ENCODE measurements at places on chromosomes 2 and 18.
A peak's percentile ranks its signal among the peaks of the same experiment; 100 is the strongest.

GRCh38 chr18:24616653-24617052 lies 156.2 kb downstream of the HRH4 start:
- no peak for DNase-seq

- no peak for DNase-seq
These were observed 63.8 kb downstream of the NCK2 start for GRCh38 chr2:105808423-105809096.

DNA sequence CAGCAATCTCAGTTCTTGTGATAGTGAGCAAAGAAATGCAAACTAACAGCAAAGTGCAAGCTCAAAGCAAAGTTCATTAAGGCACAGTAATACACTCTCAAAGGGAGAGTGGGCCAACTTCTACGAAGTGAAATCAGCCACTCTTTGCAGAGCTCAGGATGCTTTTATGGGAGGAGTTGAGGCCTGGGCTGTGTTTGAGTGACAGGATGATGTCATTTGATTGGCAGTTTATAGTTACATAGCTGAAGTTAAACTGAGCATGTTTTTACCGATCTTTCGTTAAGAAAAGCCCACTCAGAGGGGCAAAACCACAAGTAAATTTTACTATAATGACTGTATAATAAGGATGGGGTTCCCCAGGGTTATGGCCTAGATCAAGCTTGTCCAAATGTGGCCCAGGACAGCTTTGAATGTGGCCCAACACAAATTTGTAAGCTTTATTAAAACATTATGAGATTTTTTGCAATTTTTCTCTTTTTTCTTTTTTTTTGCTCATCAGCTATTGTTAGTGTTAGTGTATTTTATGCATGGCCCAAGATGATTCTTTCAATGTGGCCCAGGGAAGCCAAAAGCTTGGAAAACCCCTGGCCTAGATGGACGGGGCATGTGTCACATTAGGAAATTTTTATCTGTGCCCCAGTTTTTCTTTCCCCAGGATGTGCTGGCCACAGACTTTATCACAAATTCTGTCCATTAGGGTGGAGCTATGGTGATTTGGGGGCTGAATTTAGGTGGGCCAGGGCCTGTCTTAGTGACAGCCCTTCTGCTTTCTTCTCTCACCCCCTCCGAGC lies 8.3 kb upstream of the DNAH7 start:
- no peak for DNase-seq

DNA sequence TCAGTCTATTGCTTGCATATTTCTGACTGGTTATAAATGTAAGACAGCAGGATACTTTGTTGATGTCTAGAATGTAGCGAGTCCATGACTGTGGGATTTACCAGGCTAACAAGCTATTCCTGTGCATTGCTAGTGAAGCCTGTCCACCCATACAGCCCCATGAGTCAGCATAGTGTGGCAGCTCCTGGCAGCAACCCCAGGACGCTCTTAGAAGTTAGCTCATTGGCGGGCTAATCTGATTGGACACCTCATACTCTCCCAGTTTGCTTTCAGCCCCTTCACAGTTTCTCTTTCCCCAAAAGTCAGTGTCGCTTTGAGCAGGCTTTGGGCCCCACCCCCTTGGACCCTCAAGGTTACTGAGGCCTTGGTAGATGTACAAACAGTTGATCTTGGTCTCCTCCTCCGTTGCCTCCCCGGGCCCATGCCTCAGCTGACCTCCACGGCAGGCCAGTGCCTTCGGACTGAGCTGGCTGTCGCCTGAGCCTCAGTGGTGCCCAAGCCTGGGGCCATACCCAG lies 48.0 kb downstream of the COA5 start:
- no peak for DNase-seq

GRCh38 chr2:48048476-48049171 lies 142.3 kb upstream of the FBXO11 start:
- DNase-seq: no peak

GRCh38 chr2:96819876-96820511 lies 3.9 kb downstream of the CNNM3 start:
- DNase-seq: no peak

DNA sequence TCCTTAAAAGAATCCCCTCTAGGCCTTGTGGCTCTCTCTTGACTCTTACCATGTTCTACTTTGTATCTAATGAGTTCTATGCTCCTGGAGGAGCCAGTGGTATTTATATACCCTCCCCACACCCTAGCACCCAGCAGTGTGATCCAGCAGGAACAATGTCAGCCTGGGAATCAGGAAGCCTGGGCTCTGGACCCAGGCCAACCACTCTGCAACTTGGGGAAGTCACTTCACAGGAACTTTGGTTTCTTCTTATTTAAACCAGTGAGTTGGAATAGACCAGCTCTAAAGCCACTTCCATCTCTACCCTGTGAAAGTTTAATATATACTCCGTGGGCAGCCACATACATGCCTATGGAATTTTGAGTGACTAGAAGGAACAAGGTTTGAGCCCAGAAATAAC lies 11.6 kb upstream of the SPTBN1 start:
- no peak for DNase-seq

- DNase-seq: no peak
These were observed 14.1 kb upstream of the TMEFF2 start for GRCh38 chr2:192208848-192209247.

GRCh38 chr2:172198908-172199307 lies 96.2 kb upstream of the DLX2 start:
- DNase-seq: no peak

DNA sequence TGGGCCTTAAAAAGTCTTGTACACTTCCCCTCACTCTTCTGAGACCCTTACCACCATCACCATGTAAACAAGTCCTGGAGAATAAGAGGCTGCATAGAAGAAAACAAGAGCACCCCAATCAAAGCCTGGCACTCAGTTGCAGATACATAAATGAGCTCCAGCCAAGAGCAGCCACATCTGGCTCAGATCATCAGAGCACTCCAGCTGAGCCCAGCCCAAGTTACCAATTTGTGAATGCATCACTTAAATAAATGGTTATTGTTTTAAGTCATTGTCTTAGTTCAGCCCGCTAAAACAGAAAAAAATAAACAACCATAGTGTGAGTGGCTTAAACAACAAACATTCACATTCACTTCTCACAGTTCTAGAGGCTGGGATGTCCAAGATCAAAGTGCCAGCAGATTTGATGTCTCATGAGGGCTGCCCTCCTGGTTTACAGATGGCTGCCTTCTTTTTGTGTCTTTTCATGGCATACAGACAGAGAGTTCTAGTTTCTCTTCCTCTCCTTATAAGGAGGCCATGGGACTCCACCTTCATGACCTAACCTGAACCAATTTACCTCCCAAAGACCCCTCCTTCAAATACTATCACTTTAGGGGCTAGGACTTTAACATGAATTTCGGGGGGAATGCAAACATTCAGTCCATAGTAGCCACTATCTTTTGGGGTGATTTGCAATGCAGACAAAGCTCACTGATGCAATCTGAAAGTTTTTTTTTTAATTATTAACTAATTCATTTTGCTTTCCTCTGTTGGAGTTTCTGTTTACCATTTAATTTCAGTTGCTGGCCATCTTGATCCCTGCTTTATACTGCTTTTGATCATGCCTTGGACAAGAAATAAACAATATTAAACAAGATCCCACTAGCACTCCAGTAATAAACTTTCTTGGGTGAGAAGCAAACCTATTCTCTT lies 187.5 kb upstream of the ACVR2A start:
- DNase-seq: no peak

DNA sequence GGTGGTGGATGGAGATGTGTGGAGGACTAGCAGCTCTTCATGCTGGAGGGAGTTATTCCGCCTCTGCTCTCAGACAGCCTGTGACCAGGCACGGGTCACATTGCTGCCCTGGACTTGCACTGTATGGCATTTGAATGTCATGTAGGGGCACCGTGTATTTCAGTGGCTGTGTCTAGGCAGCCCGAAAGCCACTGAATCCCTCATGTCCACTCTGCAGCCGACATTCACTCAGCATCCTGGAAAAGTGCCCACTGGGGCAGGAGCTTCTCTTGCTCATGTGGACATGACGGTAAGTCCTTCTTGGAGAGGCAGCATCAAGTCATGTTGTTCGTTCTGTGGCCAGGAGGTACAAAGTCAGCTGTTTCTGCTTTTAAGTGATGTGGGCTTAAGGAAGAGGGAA lies 127.9 kb downstream of the SH3RF3 start:
- no peak for DNase-seq

GRCh38 chr2:67322353-67323001 lies 74.7 kb upstream of the ETAA1 start:
- peak; percentile 49 for DNase-seq

DNA sequence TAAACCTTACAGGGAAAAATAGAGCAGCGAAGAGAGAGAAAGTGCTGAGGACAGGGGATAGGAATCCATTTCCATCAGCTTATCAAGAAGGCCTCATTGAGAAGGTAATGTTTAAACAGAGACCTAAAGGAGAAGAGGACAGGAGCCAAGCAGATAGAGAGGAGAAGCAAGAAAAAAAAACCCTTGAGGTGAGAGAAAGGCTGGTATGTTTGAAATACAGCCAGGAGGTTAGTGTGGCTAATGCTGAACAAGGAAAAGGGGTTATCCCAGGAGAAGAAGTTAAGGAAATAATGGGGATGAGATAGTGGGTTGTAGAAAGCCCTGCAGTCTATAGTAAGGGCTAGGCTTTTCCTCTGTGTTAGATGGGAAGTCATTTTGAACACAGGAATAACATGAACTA lies 90.8 kb downstream of the GRB14 start:
- DNase-seq: no peak

DNA sequence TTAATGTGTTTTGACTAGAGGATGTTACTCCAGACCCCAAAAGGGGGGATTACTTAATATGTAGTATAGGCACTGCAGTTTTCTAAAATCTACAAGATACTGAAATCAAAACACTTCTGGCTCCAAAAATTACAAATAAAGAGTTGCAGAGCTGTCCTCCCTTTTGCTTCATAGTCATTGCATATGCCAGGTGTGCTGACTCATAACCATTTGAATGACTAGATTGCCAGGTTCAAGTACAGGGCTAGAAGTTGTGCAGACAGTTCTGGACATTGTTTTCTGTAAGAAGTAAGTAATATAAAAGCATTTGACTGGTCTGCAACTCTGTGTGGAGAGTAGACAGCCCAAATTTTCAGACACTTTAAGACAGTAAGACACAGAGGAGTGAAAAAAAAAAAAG lies 6.7 kb downstream of the CWC22 start:
- no peak for DNase-seq

DNA sequence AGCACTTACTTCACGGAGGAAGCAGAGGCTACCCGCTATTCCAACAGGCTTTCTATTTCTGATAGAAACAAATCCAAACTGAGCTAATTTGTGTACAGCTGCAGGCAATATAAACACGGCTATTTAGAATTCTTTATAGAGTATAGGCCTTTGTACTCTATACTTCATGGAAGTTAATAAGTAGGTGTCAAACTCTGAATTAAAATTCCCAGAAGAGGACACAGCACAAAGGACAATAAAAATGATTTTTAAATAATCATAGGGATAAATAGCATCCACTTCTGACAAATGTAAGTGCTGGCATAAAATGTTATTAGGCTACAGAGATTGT lies 261.5 kb downstream of the AFF3 start:
- DNase-seq: no peak

Data from mucosa of gallbladder (tissue), 1 donor.